ENCODE measurements at places on chromosomes 2 and 18.
A peak's percentile ranks its signal among the peaks of the same experiment; 100 is the strongest.

GRCh38 chr2:65388051-65388531, 44.3 kb downstream of the SPRED2 start:
- DNase-seq = no peak

- no peak for DNase-seq
These were observed 85.8 kb downstream of the TCF4 start for GRCh38 chr18:55501982-55502710.

- DNase-seq = peak; percentile 51
These were observed 11.6 kb downstream of the TRPM8 start for GRCh38 chr2:233928594-233929351.

GRCh38 chr2:66531567-66531966, 96.6 kb downstream of the MEIS1 start:
- DNase-seq = no peak

DNA sequence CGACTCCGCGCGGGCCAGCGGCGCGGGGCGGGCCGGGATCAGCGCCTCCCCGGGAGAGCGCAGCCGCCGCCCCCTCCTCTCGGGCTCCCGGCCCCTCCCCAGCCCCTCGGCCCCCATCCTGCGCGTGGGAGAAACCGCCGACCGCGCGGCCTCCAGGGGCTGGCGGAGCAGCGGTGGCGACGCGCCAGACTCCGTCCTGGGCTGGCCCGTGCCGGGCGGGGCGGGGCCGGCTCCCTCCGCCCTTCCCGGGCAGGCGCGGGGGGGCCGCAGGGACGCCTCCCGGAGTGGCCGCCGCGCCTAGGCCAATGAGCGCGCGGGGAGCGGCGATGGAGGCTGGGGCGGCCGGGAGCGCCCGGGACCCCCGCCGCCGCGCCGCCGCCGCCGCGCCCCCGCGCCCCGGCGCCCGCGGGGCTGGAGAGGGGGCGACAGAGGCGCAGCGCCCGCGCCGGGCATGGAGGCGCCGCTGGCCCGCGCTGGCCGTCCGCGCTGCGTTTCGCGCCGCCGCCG, 49.1 kb downstream of the KCNIP3 start:
- DNase-seq = peak; percentile 80

DNA sequence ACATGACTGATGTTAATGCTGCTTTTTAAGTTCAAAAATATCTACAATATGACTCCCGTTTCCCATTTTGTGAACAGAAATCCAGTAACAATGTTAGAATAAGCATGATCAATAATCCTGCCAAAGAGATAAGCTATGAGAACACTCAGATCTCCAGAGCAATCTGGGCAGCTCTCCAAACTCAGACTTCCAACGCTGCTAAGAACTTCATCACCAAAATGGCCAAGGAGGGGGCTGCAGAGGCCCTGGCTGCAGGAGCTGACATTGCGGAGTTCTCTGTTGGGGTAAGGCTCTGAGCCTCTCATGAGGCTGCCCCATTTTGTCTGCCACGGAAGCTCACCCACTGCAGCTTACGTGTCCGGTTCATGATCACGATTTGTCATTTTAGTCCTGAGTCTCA, 68.4 kb downstream of the UGGT1 start:
- DNase-seq = no peak

DNA sequence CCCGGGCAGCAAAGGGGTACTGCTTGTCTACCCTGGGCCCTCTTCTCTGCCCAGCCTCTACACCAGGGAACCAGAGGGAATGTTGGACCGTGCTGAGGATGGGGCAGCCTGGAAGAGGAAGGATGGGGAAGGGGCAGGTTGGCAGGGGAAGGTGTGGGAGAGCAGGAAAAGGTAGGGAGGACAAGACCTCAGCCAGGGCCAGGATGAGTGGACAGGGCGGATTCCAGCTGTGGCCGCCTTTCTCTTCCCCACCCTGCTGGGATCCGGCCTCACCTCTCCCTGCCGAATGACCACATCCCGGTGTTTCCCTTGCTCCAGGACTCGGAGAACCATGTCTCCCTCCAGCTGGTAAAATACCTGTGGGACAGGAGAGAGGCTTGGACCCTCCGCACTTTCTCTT, 8.9 kb downstream of the HAAO start:
- DNase-seq = no peak

DNA sequence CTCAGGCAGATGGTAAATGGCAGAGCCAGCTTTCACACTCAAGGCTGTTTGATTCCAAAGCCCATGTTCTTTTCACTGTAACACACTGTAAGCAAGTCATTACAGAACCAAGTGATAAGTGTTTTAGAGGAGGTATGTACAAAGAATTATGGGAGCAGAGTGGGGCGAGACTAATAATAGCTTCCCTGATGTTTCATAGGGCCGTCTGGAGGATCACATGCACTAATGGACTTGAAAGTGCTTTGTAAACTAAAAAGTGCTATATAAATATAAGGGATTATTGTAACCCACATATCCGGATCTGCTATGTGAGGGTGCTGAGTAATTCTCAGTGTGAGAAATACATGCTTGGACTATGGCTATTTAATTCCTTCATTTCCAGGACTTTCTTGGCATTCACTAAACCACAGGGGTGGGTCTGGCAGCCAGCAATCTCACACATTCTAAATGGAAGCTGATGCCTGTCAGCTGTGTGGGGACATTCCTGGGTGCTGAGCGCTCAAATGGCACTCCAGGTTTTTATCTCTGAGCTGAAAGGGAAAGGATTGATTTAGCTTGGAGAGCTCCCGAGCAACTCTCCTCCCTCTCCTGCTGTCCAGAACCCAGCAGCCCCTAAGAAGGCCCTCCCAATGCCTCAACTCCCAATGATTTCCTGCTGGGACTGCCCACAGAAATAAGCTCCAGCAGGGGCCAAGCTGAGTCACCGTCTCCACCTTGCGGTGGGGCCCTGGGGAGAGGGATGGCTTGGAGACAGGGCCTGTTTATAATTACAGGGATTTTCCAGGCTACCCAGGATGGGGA, 222.8 kb downstream of the SOX11 start:
- DNase-seq = peak; percentile 87

GRCh38 chr2:190641469-190641868, 7.4 kb upstream of the NAB1 start:
- no peak for DNase-seq

DNA sequence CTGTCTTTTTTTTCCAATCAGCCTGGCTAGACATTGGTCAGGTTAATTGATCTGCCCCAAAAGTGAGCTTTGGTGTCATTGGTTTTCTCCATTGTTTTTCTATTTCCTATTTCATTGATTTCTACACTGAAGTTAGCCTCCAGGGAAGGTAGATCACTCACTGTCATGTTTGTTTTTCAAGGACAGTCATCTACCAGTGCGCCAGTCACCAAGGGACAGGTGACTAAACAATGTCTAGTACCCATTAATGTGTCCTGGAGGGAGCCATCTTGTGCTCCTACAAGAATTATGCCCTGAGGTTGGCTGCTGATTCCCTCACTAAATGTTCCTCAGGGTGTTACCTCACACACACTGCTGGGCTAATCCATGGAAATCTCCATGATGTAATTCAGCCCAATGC, 17.6 kb upstream of the USP40 start:
- DNase-seq = no peak

DNA sequence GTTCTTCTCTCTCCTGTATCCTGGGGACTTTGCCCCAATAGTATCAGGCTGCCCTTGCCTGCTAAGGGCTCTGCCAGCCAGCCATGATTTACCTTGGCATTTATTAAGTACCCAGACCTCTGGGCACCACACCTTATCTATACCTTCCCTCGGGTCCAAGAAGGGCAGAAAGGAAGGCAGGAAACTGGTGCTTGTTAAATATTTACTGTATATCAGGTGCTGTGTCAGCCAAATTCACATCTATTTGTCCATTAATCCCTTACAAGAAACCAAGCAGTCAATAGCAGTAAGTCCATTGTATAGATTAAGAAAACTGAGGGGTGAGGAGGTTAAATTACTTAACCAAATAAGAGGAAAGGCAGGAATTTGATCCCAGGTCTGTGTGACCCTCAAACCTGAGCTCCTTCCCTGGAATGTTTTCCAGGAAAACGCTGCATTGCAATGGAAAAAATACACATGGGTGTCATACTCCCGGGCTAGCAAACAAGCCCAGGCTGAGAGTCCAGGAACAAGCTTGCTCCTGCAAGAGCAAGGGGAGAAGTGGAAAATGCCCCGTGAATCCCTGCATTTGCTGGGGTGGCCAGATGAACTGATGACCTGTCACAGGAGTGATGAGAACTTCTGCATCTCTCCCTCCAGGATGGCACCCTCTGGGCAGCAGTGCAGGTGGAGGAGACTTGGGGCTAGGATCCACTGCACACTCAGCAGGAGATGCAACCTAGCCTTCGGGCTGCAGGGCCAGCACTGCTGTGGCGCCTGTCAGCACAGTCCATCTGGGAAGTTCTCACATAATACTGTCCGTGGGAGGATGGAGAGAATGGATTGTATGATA, 30.4 kb downstream of the CIB4 start:
- no peak for DNase-seq
